ENCODE measurements at places on chromosomes 4 and X.

DNA sequence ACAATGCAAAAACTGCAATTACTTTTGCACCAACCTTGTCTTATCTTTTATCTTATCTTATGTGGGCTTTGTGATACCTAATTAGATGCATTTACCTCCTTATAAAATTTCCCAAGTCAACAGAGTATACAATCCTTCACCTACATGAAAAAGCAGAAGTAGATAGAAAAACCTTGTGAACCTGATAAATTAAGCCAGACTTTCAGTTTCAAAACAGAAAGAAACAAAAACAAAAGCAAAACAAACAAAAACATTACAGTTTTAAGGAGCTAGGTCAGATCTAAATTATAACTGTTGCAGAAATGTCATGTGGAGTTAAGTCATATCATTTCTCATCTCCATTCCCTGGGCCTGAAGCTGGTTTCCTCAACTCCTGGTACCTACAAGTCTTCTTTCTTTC lies 24.9 kb upstream of the CXXC4 start:
- DNase-seq, result no peak

- no peak for DNase-seq
These were observed 651.4 kb downstream of the IQCM start for GRCh38 chr4:149164282-149164681.

GRCh38 chr4:70943114-70943513 lies 40.9 kb downstream of the MOB1B start:
- no peak for DNase-seq

DNA sequence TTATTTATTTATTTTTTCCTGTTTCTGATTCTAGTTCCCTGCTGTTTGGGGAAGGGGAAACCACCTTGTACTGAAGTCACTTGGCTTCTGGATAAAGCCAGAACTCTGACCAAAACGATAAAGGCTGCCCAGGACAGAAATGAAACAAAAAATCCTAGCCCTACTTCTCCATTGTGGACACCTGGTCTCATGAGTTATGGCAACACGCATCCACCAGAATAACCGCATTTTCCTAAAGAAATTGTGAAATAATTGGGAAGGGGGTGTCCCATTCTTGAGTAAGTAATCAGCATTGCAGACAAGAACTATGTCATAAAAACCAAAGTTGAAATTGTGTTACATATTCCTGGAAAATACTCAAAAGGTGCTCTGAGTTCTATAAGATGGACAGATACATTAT lies 42.1 kb downstream of the SLC9A7 start:
- no peak for DNase-seq

DNA sequence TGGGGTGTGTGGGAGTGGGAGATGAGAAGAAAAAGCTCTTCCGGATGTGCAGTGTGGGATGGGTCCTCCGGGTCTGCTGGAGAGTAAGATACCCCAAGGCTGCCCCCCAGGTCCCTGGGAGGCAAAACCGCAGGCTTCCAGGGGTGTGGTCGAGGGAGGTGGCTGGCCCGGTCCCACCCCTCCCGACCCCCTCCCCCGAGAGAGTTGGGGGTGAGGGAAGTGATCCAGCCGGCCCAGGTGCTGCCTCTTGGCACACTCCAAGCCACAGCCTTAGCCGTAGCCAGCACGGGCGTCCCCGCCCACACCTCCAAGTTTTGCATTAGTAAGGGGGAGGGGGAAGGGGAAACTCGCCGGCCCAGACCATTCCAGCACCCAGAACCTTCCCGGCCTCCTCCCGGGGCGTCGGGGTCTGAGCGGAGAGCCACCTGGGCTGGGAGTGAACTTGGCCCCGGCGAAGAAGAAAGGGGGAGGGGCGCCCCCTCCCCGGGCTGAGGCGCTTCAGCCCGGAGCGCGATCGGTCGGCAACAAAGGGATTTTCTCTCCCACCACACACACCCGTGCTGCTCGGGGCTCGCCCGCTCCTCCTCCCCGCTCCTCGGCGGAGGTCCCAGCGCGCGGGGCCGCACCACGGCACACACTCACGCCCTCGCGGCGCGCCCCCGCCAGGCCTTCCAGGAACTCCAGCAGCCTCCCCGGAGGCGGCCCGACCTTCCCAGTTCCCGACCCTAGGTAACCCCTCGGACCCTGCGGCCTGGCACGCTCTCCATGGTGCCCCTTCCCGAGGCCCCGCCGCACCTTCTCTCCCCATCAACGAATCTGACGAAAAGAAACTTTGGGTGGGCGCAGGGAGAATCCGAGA lies 14.4 kb downstream of the BCOR start:
- DNase-seq, result no peak

DNA sequence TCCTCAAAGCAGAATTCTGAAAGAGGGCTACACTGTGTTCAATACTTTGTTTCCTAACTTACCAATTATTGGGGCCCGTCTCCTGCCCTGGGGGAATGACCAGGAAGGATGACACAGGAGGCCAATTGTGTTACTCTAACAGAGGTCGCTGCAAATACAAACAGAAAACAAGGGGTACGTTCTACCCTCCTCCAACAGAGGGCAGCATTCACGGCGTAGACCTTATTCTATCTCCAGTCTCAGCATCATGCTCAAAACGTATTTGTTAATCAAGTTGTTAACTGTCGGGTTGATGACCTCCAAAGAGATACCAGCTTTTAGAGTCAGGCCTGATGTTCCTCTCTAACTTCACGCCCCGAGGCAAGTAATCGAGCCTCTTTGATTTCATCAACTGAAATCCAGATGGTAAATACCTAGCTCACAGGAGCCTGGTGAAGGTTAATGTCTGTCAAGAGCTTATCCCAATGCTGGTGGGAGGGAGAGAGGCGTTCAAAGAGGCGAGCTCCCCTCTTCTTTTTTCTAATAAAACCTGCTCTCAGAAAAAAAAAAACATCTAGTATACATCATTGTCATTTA lies 181.0 kb upstream of the KCNIP4 start:
- DNase-seq, result no peak

DNA sequence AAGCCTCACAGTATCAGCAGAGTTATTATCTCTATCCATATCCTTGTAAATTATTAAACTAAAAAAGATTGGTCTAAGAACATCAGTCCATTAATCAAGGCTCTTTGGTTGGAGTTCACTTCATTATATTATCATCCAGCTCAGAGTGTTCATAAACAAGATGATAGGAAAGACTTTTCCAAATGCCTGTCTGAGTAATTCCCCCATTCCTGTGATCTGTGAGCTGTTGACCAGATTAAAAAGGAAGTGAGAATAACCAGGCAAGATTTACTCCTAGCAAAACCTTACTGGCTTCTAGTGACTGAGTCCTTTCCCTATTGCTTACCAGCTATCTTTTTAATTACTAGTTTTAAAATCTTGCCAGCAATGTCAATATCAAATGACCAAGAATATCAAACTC lies 14.9 kb downstream of the PKD2 start:
- no peak for DNase-seq

DNA sequence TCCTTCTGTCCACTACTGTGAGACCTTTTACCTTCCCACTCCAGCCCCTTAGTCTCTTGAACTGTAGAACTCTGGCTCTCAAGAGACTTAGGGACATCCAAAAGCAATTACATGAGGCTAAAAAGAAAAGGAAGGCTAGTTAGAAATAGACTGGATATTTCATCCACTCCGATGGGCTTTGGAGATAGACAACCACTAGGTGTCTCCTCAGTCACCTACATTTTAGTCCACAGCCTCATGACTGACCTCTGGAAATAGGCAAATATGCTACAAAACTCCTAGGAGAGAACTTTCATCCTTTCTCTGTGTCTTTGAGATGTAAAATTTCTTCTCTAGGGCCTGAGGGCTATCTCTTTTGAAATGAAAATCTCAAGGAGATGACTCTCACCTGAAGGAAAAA lies 45.1 kb upstream of the LAMP2 start:
- no peak for DNase-seq

DNA sequence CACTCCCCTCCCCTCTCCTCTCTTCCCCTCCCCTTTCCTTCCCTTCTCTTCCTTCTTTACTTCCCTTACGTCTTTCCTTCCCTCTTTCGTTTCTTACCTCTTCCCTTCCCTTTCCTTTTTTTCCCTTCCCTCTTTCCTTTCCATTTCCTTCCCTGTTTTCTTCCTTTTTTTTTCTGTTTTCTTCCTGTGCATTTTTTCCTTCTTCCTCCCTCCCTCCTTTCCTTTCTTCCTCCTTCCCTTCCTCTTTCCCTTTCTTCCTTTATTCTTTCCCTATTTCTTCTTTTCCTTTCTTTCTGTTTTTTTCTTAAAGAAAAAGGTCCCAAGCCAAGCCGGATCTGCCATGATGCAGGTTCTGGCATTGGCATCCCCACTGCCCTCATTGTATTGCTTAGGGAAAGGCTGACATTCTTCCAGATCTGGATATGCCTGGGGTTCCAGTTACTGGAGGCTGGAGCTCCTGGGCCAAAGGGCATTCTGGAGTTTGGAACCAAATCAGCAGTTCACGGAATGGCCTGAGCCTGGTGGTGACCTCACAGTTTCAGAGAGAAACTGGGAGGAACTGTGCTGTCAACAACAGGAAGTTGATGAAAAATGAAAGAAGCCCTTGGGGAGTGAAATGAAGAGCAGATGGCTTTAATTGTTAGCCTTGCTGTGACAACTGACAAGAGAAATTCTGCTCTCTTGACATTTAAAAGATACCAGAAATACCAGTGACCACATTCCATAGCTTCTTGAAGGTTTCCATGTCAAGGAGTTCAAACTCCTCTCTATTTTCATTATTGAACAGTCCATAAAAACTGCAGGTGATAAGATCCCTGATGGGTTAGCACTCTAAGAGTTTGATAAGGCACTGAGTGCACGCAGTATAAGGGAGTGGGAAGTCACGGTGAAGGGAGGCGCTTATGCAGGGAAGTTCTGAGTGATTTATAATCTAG lies 622.1 kb downstream of the SPRY1 start:
- no peak for DNase-seq

GRCh38 chr4:4659871-4660651 lies 118.2 kb upstream of the STX18 start:
- DNase-seq, result no peak

GRCh38 chr4:130825284-130825683 lies 1729.3 kb downstream of the C4orf33 start:
- no peak for DNase-seq

DNA sequence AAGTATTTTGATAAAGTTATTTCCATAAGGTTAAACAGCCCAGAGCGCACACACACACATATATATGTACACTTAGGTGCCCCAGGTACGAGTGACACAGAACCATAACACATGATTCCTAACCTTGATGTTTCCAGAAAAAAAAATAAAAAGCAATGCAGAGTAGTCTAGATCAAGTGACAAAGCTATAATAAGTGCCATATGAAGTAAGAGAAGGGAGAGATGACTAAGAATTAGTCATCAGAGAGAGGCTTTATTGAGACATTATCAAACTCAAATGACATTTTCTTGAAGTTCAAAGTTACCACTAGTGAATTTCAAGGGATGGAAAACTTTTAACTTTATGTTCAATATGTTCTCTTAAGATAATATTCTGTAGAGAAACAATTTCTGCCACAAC lies 215.0 kb downstream of the HTR2C start:
- no peak for DNase-seq

DNA sequence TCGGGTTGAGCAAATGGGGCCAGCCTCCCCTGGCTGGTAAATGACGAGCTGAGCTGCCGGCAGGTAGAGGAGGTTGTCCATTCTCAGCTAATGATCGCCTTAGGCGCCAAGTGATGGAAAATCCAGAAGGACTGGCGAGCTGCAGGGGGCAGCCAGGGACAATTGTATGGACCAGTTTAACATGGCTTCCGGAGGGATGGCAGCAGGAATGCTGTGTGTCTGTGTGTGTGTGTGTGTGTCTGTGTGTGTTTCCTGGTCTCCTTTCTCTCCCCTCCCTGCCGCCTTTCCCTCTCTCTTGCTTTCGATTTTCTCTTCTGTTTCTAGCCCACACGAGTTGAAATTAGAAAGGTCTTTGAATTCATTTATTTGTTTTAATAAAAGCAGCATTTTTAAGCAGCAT lies 45.2 kb upstream of the BCOR start:
- no peak for DNase-seq

- no peak for DNase-seq
These were observed at the start of gene COL25A1 for GRCh38 chr4:109302361-109303139. TSS of gene COL25A1 (minus strand) at chr4:109302658.

GRCh38 chr4:85732124-85732523 lies 257.2 kb downstream of the ARHGAP24 start:
- DNase-seq, result no peak

GRCh38 chr4:175252642-175253041 lies 334.5 kb downstream of the ADAM29 start:
- no peak for DNase-seq

Data from stimulated activated CD4-positive, alpha-beta T cell treated with anti-CD3 and anti-CD28 coated beads, Interleukin-1b, Interleukin-23, amount 100 ng/mL, for 1 hour (primary cell).